ENCODE measurements at places on chromosomes 11 and 22. TPM values are rescaled to one million over a fixed set of nuclear protein-coding genes. Genes with fewer than 3 reads are reported as not detected.

The NXPE2 gene
- total RNA-seq = not detected

The KRTAP5-8 gene
- not detected for total RNA-seq

The NUDT8 gene
- 4.3 TPM for total RNA-seq

The BRSK2 gene
- total RNA-seq = 0.35 TPM

The FDX1 gene
- total RNA-seq = 12.4 TPM

The PTPRJ gene
- total RNA-seq = 57.8 TPM

The ALDH3B1 gene
- total RNA-seq = 1.0 TPM

The BARX2 gene
- total RNA-seq = not detected

The SLC22A9 gene
- not detected for total RNA-seq

The MUC6 gene
- not detected for total RNA-seq

The TMEM45B gene
- 34.4 TPM for total RNA-seq

The CATSPERZ gene
- total RNA-seq = not detected

The SAA2 gene
- total RNA-seq = not detected

The DGAT2 gene
- 0.35 TPM for total RNA-seq

The EXPH5 gene
- total RNA-seq = 2.6 TPM

The MPZL2 gene
- total RNA-seq = 3.7 TPM

The PKNOX2 gene
- not detected for total RNA-seq

The MS4A6A gene
- total RNA-seq = 4.9 TPM

The RASSF10 gene
- not detected for total RNA-seq

The TBX10 gene
- total RNA-seq = not detected

The LRRC56 gene
- total RNA-seq = 4.6 TPM

The HEPN1 gene
- total RNA-seq = not detected

The MRGPRF gene
- total RNA-seq = not detected

The RTN3 gene
- total RNA-seq = 41.7 TPM

The CARNS1 gene
- 3.3 TPM for total RNA-seq

The SYT12 gene
- not detected for total RNA-seq

The PHLDB1 gene
- total RNA-seq = 3.9 TPM

The C2CD3 gene
- 41.9 TPM for total RNA-seq

The KCNQ1OT1 gene
- 0.38 TPM for total RNA-seq

The XKR3 gene
- not detected for total RNA-seq

The MRPL40 gene
- 16.2 TPM for total RNA-seq

The CCDC188 gene
- not detected for total RNA-seq

The FIBP gene
- 42.1 TPM for total RNA-seq

The JAML gene
- total RNA-seq = 115 TPM

The NAALAD2 gene
- not detected for total RNA-seq

The RFPL2 gene
- 0.61 TPM for total RNA-seq

The BDNF gene
- not detected for total RNA-seq

The ZBTB16 gene
- 8.2 TPM for total RNA-seq

The UBQLN3 gene
- not detected for total RNA-seq

The P2RY6 gene
- total RNA-seq = 0.87 TPM

The KDM4E gene
- not detected for total RNA-seq

The OR8D4 gene
- not detected for total RNA-seq

The TMEM191B gene
- 3.4 TPM for total RNA-seq

The PGA4 gene
- not detected for total RNA-seq

The ZP1 gene
- 0.33 TPM for total RNA-seq

The FREY1 gene
- total RNA-seq = 4.8 TPM

The POGLUT3 gene
- total RNA-seq = 7.2 TPM

The MUC5AC gene
- total RNA-seq = not detected

The TMEM86A gene
- total RNA-seq = 4.0 TPM

The GLYAT gene
- total RNA-seq = not detected

The WNT7B gene
- total RNA-seq = not detected

The SLC5A12 gene
- not detected for total RNA-seq

The EIF3F gene
- 330 TPM for total RNA-seq

The C11orf21 gene
- total RNA-seq = 65.6 TPM

The CYP2D6 gene
- total RNA-seq = 8.8 TPM
